ENCODE measurements at places on chromosomes 2 and 18. TPM values are rescaled to one million over a fixed set of nuclear protein-coding genes. Genes with fewer than 3 reads are reported as not detected.

Gene FHL2
- total RNA-seq: 115 TPM

Gene LIMS4
- 12.4 TPM for total RNA-seq

Gene KLHL29
- 4.2 TPM for total RNA-seq

Gene HSPD1
- 183 TPM for total RNA-seq

Gene TMEM185B
- total RNA-seq: 31.3 TPM

Gene NT5DC4
- total RNA-seq: not detected

Gene EDAR
- total RNA-seq: not detected

Gene AFF3
- total RNA-seq: under 0.01 TPM

Gene DOCK10
- 25.4 TPM for total RNA-seq

Gene PCBP1
- total RNA-seq: 48.7 TPM

Gene UGT1A4
- total RNA-seq: not detected

Gene ZNF638
- total RNA-seq: 131 TPM

Gene GKN2
- total RNA-seq: not detected

Gene DYNAP
- not detected for total RNA-seq

Measured in pulmonary artery endothelial cell (primary cell).